Bronchial epithelial cell (primary cell): ENCODE measurements at places on chromosomes 4 and X. TPM values are rescaled to one million over a fixed set of nuclear protein-coding genes. Genes with fewer than 3 reads are reported as not detected.

Gene TEX13A
- not detected in 2 replicates for total RNA-seq

Gene UBQLN2
- total RNA-seq: 4.2 and 5.8 TPM in 2 replicates

Gene BMPR1B
- 14.5 and 15.3 TPM in 2 replicates for total RNA-seq

Gene CXCL3
- total RNA-seq: 0.26 and 1.2 TPM in 2 replicates

Gene ESX1
- not detected in 2 replicates for total RNA-seq

Gene GUCY1A1
- total RNA-seq: 0.79 and 1.2 TPM in 2 replicates

Gene PCDH18
- under 0.01 and 1.6 TPM in 2 replicates for total RNA-seq

Gene XAGE2
- not detected in 2 replicates for total RNA-seq

Gene STPG2
- total RNA-seq: 0.13 TPM in 1 of 2 replicates, not detected in the other

Gene DOK7
- total RNA-seq: 1.0 and 4.2 TPM in 2 replicates
